ENCODE measurements at places on chromosomes 5 and 9.

GRCh38 chr9:14147738-14148137 lies 166.2 kb downstream of the NFIB start:
- DNase-seq: no peak

- no peak for DNase-seq
Observed at GRCh38 chr9:91800473-91801030, 149.5 kb downstream of the ROR2 start.

- no peak for DNase-seq
Observed at GRCh38 chr5:127313379-127313778, 22.8 kb downstream of the MEGF10 start.

GRCh38 chr9:1303932-1304331 lies 253.8 kb downstream of the DMRT2 start:
- no peak for DNase-seq

DNA sequence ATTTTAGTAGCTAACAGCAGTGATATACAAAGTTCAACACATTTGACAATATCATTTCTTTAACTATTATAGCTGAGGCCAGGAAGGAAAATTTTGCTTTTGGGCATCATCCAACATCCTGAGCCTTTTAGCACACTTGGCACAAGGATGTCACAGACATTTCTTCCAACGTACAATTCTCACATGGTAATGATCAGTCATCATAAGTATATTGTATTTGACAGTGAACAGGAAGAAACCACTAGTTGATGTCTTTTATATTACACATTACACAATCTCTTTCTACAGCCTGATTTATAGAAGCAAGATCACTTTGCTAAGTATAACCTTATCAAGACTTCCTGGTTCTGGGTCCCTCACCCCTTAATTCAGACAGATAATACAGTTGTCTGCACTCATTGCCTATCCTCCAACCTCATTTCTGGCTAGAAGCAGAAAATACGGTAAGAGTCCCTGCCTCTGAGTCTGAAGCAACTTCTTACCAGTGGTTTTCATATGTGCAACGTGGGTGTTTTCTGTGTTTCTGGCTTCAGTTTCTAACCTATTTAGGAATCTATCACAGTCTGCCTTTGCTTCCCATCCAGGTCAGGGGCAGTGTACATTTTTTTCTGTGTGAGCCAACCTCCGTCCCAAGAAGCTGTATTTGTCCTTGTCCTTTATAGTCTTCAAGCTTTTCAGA lies 167.8 kb downstream of the PAM start:
- DNase-seq: no peak

GRCh38 chr5:76082772-76083554 lies at the start of gene SV2C:
Gene SV2C (plus strand): TSS chr5:76083383. CDS start chr5:76131751, 48,368 bp downstream.
- peak; percentile 1 for DNase-seq

DNA sequence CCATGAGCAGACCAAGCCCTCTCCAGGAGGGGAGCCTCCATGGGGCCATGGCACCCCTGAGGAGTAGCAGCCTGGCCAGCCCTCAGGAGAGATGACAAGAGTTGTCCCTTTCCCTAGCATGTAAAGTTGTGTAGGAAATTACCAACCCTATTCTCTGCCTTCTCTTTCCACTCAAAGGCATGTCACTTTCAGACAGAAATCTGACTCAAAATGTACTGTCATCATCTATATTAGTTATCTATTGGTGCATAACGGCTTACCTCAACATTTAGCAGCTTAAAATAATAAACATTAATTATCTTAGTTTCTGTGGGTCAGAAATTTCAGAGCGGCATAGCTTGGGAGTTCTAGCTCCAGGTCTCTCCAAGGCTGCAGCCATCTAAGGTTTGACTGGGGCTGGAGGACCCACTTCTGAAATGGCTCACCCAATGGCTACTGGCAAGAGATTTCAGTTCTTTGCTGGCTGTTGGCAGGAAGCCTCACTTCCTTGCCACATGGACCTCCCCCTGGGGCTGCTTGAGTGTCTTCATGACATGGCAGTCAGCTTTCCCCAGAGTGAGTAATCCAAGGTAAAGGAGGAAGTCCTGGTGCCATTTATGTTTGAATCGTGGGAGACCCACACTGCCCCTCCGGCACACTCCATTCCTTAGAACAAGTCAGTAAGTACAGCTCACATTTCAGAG lies 632.3 kb downstream of the CCDC171 start:
- no peak for DNase-seq

GRCh38 chr9:105320568-105320967 lies 76.1 kb downstream of the SLC44A1 start:
- DNase-seq: no peak

DNA sequence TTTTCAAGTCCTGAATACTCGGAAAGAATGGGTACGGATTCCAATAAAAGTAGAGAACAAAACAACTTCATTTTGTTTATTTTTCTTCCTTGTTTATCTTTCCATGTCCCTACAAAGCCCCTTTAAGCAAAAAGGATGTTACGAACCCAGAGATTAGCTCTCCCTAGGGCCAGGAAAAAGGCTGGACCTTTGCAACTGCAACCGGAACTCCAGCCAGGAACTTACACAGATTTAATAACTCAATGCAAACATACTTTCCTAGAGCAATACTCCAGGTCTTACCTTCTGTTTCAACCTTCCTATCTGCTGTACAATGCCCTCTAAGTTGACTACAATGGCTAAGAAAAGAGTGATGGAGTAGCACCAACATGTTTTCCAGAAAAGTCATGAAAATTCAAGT lies 7.0 kb downstream of the DENND1A start:
- DNase-seq: no peak

GRCh38 chr5:155947394-155948062 lies 379.4 kb upstream of the SGCD start:
- DNase-seq: no peak

DNA sequence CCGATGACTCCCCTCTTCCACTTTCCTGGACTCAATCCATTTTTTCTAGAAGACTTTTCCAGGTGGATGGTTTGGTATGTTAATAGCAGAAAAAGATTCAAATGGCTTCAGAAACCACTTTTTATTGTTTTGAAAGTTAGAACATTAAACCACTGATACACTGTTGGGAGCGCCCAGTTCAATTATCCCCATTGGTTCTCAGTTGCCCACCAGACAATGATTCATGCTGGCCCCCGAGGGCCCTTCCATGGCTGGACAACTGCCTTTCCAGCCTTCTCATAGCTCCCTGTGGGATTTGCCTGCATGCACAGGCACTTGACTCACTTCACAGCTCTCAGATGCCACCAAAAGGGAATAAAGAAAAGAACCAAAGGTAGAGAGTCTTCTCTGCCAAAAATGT lies 21.3 kb upstream of the ANKRD34B start:
- DNase-seq: no peak

- DNase-seq: no peak
Observed at GRCh38 chr5:14443671-14444093, 137.9 kb upstream of the OTULINL start.

GRCh38 chr9:87973122-87973521 lies 1.2 kb downstream of the CDK20 start:
- DNase-seq: no peak

GRCh38 chr5:125890511-125890931 lies 532.7 kb upstream of the GRAMD2B start:
- DNase-seq: no peak

- DNase-seq: no peak
Observed at GRCh38 chr5:56350597-56351170, 117.6 kb upstream of the ANKRD55 start.
